ENCODE measurements at places on chromosomes 3 and 15.
A peak's percentile ranks its signal among the peaks of the same experiment; 100 is the strongest.

DNA sequence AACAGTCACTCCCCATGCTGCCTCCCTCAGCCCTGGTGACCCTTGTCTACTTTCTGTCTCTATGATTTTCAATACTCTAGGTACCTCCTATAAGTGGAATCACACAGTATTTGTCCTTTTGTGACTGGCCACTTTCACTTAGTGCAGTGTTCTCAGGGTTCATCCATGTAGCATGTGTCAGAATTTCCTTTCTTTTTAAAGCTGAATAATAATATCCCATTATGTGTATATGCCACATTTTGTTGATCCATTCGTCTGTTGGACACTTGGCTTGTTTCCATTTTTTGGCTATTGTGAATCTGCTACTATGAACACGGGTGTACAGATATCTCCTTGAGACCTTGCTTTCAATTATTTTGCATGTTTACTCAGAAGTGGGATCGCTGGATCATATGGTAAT lies 34.1 kb downstream of the PML start:
- no peak for DNase-seq

DNA sequence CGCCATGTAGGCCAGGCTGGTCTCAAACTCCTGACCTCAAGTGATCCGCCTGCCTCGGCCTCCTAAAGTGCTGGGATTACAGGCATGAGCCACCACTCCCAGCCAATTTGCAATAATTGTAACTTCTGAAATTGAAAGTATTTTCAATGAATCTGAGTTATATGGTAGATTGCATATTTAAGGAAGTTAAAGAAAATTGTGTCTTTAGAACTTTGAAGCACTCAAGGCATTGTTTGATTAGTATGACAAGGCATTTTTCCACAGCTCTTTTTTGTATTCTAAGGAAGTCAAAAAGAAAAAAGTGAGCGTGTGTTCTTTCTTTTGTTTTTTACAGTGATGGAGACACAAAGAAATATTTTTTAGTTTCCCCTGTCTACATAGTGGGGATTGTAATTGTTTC lies 15.7 kb upstream of the RPLP1 start:
- no peak for DNase-seq

GRCh38 chr3:197811343-197811742 lies 20.3 kb downstream of the LRCH3 start:
- no peak for DNase-seq

GRCh38 chr3:187986514-187986934 lies 167.4 kb upstream of the LPP start:
- peak; percentile 22 for DNase-seq

GRCh38 chr3:76554707-76555106 lies 485.2 kb upstream of the ROBO2 start:
- DNase-seq, result no peak

DNA sequence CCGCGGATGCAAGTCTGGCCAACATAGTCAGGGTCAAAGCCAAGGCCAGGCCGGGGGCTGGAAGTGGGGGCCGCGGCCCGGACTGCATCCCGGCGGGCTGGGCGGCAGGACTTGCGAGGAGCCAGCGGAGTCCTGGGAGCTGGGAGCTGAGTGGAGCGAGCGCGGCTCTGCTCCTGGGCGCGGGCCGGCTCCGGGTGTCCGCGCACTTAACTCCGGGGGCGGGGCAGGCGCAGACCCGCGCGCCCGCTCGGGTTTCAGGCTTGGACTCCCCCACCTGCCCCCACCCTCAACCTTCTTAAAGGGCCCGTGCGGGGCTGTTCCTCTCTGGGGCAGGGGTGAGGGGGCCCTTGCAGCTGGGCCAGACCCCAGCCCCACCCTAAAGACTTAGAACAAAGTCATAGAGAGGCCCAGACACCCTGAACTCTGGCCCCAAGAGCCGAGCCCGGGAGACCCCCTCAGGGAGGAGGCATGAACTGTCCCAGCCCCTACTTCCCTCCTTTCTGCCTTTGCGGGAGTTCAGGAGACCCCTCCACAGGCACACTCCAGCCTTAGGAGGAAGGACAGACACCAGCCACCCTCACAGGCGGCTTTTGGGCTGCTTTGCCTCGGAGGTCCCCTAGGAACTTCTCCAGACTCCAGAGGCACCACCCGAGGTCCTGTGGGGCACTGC lies at the start of gene CSPG4:
Gene CSPG4 (minus strand): TSS at position 181 of the 670 bp plus-strand sequence. CDS start 93 bp downstream, at position 88.
- DNase-seq, result no peak

- DNase-seq, result no peak
These were observed 149.3 kb downstream of the CACNA1D start for GRCh38 chr3:53643757-53644156.

DNA sequence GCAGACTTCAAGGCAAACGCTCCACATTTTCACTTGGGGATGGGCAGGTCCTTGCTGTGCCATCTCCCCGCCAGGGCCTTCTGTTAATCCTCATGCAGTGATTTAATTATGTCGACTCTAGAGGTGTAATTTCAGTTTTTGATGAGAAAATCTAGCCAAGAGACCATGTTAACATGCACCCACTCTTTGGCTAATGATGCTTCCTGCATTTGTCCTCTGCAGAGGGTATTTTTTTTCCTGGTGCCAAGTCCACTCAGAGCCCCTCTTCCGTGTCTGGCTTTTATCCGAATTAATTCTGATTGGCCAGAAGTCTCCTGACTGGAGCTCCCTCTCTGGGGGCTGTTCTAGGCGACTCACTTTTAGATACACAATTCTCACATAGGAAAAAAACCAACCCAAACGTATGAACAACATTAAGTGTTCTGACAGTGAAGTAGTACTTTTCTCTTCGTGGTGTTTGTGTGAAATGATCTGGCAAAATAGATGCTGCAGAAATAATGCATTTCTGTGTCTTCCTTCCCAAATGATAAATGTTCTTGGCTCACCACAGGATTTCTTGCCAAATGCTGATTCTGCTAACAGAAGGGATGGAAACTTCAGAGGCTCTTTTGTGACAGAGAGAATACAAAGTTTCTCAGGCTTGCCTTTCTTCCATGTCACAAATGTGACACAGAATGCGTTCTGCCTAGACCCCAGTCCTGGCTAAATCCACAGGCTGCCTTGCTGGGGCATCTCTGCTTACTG lies 190.0 kb downstream of the CACNA2D3 start:
- DNase-seq, result no peak

- DNase-seq, result no peak
These were observed 330.9 kb downstream of the ERC2 start for GRCh38 chr3:56137415-56137814.

DNA sequence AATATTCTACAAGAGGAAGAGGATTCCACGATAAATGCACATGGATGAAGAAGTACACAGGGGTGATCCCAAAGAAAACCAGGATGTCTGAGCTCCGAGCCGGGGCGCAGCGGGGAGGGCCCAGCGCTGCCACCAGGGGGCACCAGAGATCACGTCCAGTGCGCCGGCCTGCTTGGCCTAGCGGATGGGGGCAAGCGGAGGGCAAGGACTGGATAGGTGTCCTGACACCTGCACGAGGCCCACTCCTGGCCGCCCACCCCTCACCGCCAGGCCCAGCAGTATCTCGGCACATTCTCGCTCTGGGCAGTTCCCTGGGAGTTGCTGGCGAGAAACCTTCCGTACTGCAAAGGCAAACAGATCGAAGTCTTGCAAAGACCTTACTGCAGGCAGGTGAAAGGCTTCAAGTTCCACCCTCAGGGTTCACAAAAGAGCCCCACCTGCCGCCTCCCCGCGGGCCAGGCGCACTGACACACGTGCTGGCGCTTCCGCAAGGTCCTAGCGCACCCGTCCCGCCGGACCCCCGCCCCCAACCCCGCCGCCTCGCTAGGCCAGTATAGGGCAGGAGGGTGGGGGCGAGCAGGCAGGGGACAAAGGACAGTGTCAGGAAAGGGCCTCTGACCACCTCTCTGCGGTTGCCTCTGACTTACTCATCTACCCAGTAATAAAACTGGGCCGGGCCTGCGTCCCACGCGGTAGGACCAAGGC lies 3.3 kb downstream of the ANKRD63 start:
- peak; percentile 56 for DNase-seq

DNA sequence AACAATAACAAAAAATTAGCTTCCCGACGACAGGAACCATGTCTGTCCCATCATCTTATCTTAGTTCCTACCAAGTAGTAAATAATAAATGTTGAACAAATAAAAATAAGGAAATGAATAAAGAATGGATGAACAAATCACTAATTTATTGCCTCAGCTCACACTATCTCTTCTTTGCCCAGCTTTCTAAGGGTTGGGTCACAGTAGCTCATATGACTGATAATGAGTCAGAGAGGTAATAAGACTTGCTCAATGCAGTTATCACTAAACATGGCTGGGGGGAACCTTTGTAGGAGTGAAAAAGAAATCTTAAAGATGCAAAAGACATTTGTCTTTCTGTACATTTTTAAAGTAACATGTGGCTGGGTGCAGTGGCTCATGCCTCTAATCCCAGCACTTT lies 182.2 kb downstream of the WDR76 start:
- no peak for DNase-seq

DNA sequence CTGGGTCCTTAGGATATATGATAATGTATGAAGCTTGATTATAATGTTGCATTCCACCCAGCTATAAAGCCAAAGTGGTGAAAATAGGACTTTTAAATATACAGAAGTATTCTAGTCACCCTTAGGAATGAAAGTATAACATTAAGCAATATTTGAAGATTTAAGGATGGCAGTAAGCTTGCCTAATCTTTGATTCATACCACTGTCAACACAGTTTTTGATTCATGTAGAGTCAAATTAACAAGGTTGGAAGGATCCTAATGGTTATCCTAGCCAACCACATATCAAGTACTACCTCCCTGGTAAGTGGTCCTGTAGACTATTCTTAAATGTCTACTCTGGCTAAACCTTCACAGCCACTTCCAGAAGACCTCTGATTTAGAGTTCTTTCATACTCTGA lies 18.6 kb downstream of the ARIH1 start:
- DNase-seq, result no peak

GRCh38 chr3:107432646-107433045 lies 55.4 kb downstream of the CCDC54 start:
- DNase-seq, result no peak

DNA sequence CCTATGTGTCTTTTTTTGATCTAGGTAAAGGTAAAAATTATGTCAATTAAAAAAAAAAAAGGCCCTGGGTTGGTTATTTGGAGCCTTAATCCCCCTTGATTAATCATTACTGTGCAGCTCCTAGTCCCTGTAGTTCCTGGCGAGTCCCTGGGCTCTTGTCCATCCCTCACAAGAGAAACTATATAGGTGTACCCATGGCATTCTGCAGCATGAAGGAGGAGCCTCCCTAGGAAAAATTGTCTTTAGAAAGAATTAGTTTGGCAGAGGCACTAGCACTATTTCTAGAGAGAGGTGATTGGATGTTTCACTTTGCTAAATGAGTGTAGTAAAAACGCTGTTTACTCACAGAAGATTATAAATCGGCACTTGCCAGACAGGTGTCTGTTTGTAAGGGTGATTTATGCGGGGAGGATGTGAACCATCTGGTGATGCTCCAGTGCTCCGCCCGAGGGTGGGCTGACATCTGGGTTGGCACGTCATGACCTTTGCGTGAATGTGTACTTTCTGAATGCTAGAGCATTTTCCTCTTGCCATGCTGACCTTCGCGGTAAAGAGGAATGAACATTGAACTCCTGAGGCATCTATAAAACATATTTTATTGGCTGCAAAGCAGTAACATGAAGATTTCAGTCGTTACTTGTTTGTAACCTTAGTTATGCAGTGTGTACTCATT lies 12.6 kb downstream of the PLCL2 start:
- DNase-seq, result no peak

- DNase-seq, result no peak
These were observed 246.8 kb upstream of the ALCAM start for GRCh38 chr3:105119801-105120340.

DNA sequence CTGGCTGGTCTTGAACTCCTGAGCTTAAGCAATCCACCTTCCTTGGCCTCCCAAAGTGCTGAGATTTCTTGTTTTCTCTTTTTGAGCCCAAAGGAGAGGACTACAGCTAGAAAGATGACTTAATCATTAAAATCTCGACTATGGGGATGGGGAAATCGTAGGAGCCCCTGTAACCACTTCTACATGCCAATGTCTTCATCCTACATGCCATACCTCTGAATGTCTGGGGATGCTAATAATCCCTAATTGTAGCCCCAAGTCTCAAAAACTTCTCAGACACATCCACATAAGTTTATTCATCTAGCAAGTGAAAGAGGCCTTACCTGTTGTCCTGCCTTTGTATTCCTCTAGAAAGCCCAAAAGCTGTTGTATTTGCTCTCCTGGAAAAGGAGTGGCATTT lies 3.7 kb upstream of the RHOV start:
- no peak for DNase-seq

DNA sequence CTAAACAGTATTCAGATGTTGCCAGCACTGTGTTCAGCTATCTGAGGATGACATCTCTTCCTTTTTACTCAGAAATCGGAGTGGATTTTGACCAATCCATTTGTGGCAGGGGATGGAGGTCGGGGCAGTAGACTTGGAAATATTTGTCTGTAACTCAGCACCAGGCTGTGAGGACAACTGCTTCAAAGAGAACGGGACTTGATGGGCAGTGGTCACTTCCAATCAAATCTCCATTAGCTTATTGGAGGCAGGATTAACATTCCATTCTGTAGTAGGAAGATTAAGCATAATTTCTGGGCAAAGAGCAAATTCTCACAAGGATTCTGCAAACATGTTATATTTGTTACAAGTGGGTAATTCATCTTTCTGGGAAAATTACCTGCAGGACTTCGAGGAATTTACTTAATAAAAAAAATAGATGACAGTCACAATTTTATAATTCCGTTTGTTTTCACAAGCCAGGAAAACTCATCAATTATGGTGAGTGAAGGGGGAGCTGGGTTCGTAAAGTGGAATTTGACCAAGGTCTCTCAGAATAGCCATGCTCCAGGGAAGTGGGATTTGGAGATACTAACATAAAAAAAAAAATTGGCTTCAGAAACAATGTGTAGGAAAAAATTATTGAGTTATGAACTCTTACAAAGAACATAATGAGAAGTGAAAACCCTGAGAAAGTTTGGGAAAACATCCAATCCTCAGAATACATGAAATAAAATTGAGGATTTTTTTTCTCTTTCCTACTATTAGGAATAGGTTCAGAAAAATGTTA lies 18.1 kb downstream of the CRABP1 start:
- DNase-seq, result no peak

- peak; percentile 16 for DNase-seq
These were observed 24.3 kb upstream of the FLNB start for GRCh38 chr3:57983734-57984518.

DNA sequence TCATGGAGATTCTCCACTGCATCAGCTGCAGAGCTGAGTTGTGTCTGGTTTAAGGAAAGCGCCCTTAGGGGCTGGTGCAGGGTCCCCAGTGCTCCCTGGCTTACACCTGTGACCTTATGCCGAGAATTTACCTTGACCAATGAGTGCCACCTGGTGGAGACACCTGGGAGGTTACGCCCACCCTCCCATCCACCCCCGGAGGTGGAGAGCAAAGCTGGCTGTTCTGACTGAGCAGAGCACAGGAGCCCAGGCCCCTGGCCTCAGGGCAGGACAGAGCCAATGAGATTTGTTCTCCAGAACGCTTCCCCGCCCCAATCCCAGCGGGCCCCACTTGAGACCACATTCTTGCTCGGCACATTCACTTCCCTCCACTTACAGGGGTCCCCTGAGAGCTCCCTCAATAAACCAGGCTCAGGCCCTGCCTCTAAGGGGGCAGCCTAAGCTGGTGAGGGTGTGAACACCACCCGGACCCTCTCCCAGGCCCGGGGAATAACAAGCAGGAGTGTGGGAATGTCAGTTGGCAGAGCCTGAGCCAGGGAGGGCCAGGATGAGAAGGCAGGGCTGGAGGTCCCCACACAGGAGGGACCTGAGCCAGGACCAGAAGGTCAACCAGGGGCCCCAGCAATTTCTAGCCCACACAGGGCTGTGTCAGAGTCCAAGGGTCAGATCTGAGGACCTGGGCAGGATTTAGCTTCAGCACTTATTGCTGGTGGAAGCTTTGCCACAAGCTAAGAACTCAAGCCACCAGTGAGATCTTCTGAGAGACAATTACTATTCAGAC lies 117.1 kb downstream of the TPRA1 start:
- DNase-seq, result no peak

- no peak for DNase-seq
These were observed 41.6 kb downstream of the EEFSEC start for GRCh38 chr3:128194843-128195242.
